NCI-H1694 (cell line): ENCODE measurements at places on chromosomes 11 and 22.

- no peak for DNase-seq
Measured at GRCh38 chr22:43114958-43115357, 4.4 kb downstream of the BIK start.

GRCh38 chr11:102955624-102956023, at the start of gene MMP13:
MMP13 (minus strand) TSS chr11:102955732; CDS start chr11:102955705, 27 bp downstream.
- DNase-seq = no peak

GRCh38 chr11:61541598-61541997, 33.0 kb downstream of the LRRC10B start:
- DNase-seq = no peak

- no peak for DNase-seq
Measured at GRCh38 chr11:86234831-86235461, 9.6 kb upstream of the EED start.

DNA sequence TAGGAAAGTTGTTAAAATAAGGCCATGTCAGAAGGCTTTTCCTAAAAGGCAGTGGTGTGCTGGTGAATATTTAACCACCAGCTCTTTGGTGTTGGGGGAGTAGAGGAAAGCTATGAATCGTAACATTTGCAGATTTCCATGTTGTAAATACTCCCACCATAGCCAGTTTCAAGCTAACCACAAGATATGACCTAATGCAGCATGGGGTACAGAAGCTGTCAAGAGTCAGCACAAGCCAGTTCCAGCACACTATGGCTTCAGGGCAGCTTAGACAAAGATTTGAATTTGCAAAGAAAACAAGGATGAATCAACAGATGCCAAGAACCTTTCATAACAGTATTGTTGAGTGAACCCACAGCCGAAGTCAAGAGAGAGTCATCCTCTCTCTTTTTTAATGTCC, 40.0 kb downstream of the COMMD9 start:
- no peak for DNase-seq

DNA sequence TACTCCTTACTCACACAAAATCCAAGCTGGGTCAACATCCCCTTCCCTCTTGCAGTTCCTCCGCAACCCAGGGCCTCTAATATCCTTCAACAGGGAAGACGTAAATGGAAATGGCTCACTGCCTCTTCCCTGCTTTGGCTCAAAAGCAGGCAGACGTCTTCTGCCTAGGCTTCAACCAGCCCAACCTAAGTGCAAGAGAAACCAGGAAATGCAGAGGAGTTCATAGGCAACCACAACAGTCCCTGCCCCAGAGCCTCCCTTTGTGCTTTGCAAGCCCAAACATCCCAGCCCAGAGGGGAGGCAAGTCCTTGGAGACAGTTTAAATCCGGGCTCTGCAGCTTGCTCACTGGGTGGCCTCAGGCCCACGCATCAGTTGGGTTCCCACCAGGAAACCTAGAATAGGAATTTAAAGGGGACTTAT, 33.3 kb downstream of the CD6 start:
- DNase-seq = no peak

GRCh38 chr22:44972363-44973083, 37.3 kb downstream of the PHF21B start:
- DNase-seq = no peak

DNA sequence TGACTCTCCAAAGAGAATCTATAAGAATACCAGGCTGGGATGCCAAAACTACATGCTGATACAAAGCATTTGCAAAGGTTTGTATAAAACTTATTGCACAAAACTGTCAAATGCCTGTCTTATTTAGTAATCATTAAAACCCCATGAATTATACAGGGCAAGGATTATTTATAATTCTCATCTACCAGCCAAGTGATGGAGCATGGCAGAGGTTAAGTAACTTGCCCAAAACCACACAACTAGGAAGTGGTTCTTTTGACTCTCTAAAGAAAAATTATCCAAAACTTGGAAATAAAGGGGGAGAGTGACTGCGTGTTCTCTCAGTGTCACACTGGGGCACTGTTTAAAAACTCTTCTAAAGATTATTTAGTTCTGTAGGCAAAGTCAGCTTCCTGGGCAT, 17.4 kb upstream of the CLMP start:
- DNase-seq = no peak

DNA sequence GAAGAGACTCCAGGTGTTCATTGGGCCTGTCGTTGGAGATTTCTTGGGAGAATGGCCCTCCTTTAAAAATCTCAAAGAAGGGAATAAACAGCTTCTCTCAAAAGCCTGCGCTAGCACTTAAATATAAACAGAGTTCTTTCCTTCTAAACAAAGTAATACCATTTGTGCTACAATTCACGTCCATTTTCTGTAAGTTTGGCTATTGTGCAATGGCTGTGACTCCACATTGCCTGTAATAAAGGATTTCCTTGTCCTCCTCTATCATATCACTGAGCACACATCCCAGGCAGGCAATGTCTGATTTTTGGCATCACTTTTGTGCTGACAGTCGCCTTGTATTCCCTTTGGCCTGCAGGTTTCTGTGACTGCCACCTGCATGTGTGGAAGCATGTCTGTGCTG, 4.9 kb upstream of the ADAMTS8 start:
- DNase-seq = no peak

DNA sequence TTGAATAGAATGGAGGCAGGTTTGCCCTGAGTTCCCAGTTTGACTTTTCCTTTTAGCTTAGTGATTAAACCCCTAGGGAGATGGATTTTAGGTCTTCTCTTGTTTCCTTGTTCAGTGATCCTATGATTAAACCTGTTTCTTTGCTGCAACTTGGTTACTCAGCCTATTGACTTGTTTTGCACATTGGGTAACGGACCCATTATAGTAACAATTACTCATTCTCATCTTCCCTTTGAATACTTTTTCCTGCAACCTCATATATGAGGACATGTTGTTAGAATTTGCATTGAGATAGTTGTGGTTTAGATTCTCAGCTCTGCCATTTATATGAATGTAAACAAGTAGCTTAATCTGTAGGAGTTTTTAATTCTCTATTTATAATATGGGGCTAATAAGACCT, 489.2 kb upstream of the CNTN5 start:
- no peak for DNase-seq

- no peak for DNase-seq
Measured at GRCh38 chr11:78630561-78631303, 56.1 kb upstream of the NARS2 start.

GRCh38 chr22:50141891-50142363, 28.6 kb upstream of the PANX2 start:
- DNase-seq = no peak

- no peak for DNase-seq
Measured at GRCh38 chr11:117333917-117334316, 6.3 kb downstream of the CEP164 start.

- DNase-seq = no peak
Measured at GRCh38 chr11:35389897-35390465, 29.4 kb downstream of the SLC1A2 start.

GRCh38 chr11:132535830-132536229, 996.5 kb downstream of the OPCML start:
- DNase-seq = no peak

GRCh38 chr11:101299210-101299609, 169.6 kb upstream of the PGR start:
- no peak for DNase-seq

DNA sequence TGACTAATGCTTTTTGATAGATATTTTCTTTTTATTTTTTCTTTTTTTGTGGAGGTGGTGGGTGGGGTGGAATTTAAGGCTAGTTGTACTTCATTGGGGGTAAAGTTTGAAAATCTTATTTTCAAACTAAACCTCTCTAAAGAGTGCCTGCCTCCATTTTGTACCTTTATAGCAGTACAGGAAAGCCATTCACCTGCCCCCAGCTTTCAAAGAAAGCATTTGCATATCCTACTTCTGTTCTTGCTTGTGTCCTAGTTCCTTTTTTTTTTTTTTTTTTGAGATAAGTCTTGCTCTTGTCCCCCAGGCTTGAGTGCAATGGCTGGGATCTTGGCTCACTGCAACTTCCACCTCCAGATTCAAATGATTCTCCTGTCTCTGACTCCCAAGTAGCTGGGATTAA, 766.2 kb upstream of the LRRC4C start:
- no peak for DNase-seq

- no peak for DNase-seq
Measured at GRCh38 chr22:22547692-22548300, 11.3 kb downstream of the PRAME start.

GRCh38 chr22:33557836-33558235, 362.4 kb downstream of the LARGE1 start:
- no peak for DNase-seq

DNA sequence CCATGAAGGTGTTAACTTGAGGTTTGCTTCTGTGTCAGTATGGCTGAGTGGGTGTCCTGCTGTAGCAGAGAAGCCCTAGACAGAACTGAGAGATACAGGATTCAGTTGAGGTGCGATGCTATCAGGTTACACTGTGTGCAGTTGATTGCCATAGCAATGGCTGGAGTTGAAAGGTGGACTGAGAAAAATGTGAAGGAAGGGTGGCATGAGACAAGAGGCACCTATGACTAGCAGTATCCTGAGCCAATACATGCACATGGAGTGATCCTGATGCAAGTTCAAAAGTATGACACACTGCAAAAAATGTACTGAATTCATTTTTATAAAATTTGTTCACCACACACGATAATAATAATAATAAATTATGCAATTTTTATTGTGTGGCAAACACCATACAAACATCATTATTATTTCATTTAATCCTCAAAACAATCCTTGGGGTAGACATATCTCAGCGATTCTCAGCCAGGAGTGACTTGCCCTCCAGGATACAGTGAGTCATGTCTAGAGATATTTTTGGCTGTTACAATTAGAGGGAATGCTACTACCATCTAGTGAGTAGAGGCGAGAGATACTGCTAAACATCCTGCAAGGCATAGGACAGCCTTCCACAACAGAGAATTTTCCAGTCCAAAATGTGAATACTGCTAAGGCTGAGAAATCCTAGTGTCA, 3.9 kb upstream of the PIWIL4 start:
- DNase-seq = no peak

- no peak for DNase-seq
Measured at GRCh38 chr11:75588051-75588481, 26.0 kb downstream of the SERPINH1 start.

DNA sequence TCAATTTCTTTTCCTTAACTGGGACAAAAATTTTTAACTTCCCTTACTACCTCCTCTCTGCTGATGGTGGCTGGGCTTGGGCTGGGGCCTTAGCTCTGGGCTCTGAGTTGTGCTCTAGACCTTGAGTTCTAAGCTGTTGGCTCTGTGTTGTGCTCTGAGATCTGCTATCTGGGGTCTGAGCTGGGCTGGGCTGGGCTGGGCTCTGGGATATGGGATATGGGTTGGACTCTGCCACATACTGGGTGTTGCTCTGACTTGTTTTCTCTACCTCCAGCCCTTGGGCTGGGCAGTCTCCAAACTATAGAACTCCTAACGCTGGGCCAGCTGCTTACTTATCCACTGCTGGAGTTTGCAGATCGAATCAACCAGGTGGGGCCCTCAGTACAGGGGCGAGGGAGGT, 41.9 kb downstream of the DNHD1 start:
- no peak for DNase-seq

DNA sequence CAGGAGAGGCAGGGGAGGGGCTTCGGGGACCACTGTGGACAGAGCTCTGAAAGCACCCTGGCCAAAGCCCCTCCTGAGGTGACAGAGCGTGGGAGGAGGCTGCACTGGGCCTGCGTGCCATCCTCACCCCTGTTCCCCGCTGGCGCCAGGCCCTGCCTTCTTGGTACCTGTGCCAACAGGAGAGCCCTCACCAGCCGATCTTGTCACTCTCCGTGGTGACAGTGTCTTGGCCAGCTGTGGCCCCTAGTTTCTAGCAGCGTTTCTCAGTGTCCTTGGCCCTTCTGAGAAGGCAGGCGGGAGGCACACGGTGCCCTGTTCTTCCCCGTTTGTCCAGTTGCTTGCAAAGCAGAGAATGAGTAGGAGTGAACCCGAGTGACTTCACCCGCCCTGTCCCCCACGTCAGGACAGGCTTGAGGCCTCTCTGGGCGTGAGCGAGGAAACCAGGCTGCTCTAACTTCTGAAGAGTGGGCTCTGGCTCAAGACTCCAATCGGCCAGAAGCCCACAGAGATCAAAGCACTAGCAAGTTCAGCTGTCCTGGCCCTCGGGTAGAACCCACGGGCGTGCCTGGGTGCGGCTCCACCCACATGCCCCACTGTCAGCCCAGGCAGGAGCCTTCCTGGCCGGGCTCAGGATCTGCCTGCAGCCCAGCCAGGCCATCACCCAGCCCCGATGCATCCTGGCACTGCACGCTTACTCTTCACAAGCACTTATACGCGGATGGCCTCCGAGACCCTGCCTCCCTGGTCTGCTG, 60.2 kb upstream of the EMID1 start:
- DNase-seq = no peak

DNA sequence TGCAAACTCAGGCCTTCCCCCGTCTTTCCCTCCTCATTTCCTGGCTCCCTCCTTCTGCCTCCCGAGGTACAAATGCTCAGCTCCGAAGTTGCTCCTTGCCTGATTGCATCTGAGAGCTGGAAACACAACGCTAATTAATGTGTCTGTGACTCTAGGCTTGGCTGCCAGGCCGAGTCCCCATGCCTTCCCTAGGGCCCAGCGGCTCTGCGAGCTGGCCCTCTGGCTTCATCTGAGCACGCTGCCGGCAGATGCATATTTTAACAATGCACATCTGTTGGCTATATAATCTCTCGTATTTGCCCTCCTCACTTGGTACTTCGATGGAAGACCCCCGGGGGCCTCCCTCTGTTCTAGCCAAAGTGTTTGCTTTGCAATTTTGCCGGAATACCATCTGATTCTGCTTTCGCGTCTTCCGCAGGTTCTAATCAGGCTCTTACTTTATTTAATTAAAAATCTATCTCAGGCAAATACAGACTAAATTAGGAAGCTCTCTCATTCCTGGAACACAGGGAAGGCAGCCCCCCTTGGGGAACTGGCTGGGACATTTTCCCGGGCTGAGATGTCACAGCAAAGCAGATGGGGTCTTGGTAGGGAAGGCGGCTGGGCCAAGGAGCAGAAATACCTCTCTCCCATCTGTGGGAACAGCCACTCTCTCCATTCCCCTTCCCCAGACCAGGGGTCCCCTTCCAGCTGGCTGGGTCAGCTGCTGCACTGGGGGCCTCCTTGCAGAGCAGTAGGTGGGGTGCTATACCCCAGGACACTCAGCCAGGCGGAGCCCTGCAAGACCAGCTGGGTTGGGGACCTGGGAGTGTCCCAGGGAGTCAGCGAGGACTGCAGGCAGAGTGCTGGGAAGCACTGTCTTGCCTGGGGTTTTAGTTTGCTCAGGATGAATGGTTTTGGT, 162.8 kb downstream of the ST3GAL4 start:
- DNase-seq = peak; percentile 24

DNA sequence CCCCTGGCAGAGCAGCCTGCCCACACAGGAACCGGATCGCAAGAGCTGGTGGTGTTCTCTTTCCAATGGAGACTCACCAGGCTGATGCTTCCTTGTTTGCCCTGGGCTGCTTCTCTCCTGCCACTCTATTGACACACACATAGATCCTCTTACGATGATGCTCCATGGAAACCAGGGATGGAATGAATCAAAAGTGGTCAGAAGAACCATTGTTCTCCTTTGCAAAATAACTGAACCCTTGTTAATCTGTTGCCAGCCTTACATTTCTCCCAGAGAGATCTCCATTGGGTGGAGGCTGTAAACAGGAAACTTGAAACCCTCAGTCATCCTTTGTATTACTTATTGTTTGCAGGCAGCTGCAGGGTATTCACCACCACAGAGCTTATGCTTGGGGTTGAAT, 24.6 kb upstream of the LDLRAD3 start:
- DNase-seq = no peak

GRCh38 chr11:135033540-135033939, 621.5 kb upstream of the B3GAT1 start:
- DNase-seq = peak; percentile 14

- no peak for DNase-seq
Measured at GRCh38 chr22:26534874-26535602, 22.8 kb upstream of the TFIP11 start.

GRCh38 chr11:18669711-18670110, 28.9 kb upstream of the TMEM86A start:
- no peak for DNase-seq
